ENCODE measurements at places on chromosomes 7 and 10.

- DNase-seq, result no peak
Measured at GRCh38 chr7:21981524-21981923, 35.8 kb upstream of the CDCA7L start.

- DNase-seq, result no peak
Measured at GRCh38 chr7:42886129-42886528, 25.7 kb downstream of the C7orf25 start.

- DNase-seq, result peak; percentile 97
Measured at GRCh38 chr10:127932521-127933270, 25.8 kb downstream of the PTPRE start.

- DNase-seq, result no peak
Measured at GRCh38 chr10:15324113-15324512, 47.0 kb downstream of the FAM171A1 start.

DNA sequence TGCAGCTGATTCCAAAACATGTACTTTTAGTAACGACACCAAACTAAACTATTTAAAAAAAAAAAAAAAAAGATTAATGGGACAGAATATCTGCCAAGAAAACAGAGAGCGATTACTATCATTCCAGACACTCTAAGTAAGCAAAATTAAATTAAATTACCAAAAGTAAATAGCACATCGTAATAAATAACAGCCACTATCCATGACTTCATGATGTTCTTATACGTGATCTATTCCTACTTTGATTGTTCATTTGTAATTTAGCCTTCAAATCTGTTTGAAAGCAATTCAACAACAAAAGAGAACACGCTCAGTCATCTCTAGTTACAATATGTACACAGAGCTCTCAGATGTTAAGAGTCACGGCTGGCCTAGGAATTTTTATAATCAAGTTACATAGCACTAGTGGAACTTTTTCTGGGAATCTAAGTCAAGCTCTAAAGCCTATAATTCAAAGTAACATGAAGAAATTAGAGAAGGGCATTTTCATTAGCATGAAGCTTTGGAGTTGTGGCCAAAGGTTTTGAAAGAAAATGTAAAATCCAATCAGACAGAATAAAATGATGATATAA is 241.7 kb upstream of the NEBL start:
- DNase-seq, result no peak

DNA sequence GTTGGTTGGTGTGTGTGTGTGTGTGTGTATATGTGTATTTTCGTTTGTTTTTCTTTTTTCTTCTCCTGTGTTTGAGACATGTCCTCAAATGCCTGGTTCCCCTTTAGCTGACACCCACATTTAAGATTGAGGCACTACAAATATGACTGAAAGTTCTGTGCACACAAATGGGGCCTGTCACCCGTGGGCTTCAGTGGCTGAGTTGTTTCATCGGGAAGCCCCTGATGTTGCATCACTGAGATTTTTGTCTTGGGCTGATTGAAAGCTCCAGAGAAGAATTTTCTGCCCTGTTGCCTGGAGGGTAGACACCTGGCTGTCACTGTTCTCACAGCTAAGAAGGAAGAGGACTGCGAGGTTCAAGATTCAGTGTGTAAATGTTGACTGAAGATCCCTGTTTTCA is 283.8 kb upstream of the C7orf33 start:
- no peak for DNase-seq

DNA sequence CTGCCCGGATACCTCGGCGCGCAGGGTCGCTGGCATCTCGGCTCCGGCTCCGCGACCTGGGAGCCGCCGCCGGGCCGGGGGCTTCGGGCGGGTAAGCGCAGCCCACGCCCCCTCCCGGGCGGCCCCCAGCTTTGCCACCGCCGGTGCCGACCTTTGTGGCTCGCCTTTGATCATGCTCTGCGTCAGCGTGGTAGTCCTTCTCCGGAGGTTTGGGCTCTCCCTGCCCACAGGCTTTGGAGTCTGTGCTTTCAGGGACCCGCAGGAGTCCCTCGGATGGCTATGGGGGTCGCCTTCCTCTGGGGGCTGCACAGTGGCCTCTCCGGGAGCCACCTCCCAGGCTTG is 7.3 kb downstream of the ATP6V1F start:
- DNase-seq, result no peak

- DNase-seq, result no peak
Measured at GRCh38 chr7:105376908-105377533, 11.7 kb downstream of the SRPK2 start.

DNA sequence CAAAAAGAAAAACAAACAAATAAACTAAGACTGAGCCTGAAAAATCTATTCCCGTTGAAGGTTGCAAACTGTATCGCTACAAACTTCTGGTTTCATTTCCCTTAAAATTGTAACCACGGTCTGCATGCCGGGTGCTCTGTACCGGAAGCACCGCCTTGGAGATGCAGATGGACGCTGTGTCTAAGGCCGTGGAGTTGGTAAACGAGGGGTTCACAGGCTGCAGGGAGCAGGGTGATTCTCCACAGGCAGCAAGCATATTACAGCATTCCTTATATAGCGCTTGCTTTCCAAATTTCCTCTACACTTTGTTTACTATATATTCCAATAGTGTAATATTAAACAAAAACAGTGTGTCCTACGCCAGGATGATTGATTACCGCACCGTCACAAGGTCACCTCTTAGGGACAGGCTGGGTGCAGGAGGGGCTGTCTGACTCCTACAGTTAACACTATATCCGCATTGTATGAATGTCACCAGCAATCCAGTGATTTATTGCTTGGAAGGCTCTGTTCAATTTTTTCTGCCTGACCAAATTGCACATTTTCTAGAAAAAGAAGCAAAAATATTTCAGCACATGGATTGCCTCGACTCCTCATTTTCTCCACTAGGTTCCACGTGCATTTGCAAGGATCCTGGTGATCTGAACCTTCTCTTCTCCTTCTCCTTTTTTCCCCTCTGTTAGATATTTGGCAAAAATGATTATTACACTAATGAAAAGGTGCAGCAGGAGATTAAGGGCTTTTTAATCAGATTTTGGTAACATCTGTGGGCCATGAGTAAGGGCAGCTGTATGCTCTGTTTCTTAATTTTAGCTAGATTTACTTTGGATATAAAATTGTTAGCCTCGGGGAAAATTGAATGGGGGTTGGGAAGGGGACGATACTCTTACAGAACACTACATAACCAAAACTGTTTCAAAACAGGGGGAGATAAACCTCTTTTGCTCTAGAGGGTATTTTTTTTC is 325.8 kb upstream of the MGMT start:
- DNase-seq, result no peak

GRCh38 chr10:86657396-86658011 is 3.2 kb downstream of the OPN4 start:
- no peak for DNase-seq

Data from NCI-H82 (cell line).